ENCODE measurements at places on chromosomes 7 and 10. TPM values are rescaled to one million over a fixed set of nuclear protein-coding genes. Genes with fewer than 3 reads are reported as not detected.

The LIPM gene
- total RNA-seq: not detected

The CUX1 gene
- 12.9 TPM for total RNA-seq

The TSPAN15 gene
- 0.71 TPM for total RNA-seq

The WEE2 gene
- 0.03 TPM for total RNA-seq

The CNTNAP2 gene
- not detected for total RNA-seq

The ANKRD22 gene
- total RNA-seq: 0.16 TPM

The CLDN4 gene
- 1.2 TPM for total RNA-seq

The ALOX5 gene
- not detected for total RNA-seq

The MUC12 gene
- not detected for total RNA-seq

The NACAD gene
- 0.08 TPM for total RNA-seq

The ABCA13 gene
- total RNA-seq: 1.7 TPM

The MARVELD1 gene
- total RNA-seq: 40.5 TPM

The LRRC61 gene
- not detected for total RNA-seq

GRCh38 chr7:136405931-136406777, 429.0 kb upstream of the MTPN start:
- DNase-seq: peak; percentile 56

DNA sequence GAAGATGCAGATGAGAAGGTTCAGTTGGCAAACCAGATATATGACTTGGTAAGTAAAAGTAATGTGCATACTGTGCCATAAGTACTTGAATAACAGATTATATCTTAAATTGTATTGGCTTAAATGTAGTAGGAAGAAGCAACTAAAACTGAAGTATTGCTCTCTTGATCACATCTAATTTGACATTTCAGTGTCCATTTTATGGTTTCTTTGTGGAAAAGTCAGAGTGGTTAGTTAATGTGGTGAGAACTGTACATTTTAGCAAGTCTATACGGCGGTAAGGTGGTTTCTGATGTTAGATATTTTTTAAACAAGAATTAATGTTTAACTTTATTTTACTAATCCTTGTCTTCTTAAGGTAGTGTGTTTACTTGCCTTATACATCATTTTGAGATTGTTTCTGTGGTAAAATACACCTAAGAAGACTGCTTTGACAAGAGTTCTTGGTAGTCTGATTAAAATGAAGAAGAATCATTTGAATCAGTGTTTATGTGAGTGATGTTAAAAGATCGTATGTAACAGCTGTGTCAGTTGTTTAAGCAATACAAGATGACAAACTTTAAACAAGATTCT, 5.1 kb downstream of the ING3 start:
- no peak for DNase-seq

GRCh38 chr7:5892498-5892897, 6.0 kb upstream of the CCZ1 start:
- no peak for DNase-seq

DNA sequence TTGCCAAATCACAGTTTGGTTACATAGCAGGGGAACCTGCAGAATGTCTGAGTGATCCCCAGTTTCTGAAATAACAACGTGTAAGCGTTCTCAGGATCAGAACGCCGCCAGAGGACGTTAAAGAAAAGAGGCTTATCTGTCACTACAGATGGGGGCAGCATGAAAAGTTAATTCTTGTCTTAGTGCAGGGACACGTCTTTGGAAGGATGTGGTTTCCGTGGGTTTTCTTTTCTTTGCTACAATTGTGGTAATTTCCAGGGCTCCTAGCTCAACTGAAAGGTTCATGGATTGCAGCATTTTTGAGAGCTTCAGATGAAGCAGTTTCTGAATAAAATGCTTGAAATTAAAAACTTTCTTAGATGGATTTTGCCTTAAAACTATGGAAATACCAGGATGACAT, 106.6 kb downstream of the PRKCQ start:
- DNase-seq: no peak

- no peak for DNase-seq
These were observed 7.5 kb upstream of the ZKSCAN1 start for GRCh38 chr7:100007887-100008286.

DNA sequence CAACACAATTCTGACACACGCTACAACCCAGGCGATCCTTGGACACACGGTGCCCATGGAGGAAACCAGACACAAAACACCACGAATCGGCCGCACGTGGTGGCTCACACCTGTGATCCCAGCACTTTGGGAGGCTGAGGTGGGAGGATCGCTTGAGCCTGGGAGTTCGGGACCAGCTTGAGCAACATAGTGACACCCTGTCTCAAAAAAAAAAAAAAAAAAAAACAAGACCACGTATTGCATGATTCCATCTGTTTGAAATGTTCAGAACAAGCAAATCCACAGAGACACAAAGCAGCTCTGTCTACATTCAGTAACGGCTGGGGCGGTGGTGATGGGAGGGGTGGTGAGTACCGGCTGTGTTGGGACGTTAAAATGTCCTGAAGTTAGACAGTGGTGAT, 25.2 kb downstream of the ADAP1 start:
- DNase-seq: no peak

GRCh38 chr7:92781117-92781720, 55.2 kb downstream of the CDK6 start:
- no peak for DNase-seq

GRCh38 chr7:92226981-92227380, 18.7 kb downstream of the KRIT1 start:
- no peak for DNase-seq

GRCh38 chr7:17333221-17333620, 34.8 kb downstream of the AHR start:
- DNase-seq: no peak

GRCh38 chr10:89348481-89348880, 20.7 kb downstream of the IFIT3 start:
- DNase-seq: no peak

DNA sequence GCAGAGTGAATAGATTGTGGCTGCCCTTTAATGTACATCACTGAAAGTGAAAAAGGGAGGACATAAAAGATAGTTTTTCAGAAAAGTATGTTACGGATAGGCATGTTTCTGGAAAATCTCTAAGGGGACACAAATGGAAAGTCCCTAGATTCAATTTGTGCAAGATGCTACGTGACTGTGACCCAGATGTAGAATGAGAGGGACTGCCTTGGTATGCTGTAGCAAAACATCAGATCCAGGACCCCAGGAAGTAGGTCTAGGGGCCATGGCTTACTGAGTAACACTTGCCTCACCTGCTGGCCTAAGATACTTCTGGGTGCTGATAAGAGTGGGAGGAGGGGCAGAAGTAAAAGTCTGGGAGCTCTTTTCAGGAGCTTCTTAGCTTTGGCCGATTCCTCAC, 191.2 kb upstream of the PHYHIPL start:
- DNase-seq: no peak

GRCh38 chr7:155969192-155969929, 157.1 kb upstream of the SHH start:
- DNase-seq: no peak

DNA sequence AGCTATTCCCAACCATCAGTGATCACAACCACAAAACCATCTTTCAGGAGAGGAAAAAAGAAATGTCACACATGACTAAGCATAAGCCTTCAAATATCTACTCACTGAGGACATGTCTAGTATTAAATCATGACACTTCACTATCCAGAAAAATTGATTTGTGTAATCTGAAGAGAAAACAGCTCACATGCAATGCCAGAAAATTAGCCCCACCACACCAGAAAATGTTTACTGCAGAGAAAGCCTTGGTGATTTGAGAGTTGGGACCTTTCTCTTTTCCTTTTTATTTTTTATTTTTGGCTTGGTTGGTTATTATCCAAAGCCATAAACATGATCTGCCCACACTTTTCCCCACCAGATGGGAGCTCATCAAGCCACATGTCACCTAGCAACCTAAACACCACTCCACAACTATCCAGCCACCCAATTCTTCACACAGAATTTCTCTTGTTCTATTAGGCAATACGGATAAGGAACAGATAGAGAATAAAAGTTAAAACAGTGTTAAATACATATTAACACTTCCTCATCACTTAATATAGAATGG, 3.1 kb downstream of the PARD3 start:
- no peak for DNase-seq

- DNase-seq: no peak
These were observed 10.9 kb upstream of the BHLHA15 start for GRCh38 chr7:98200364-98200763.

DNA sequence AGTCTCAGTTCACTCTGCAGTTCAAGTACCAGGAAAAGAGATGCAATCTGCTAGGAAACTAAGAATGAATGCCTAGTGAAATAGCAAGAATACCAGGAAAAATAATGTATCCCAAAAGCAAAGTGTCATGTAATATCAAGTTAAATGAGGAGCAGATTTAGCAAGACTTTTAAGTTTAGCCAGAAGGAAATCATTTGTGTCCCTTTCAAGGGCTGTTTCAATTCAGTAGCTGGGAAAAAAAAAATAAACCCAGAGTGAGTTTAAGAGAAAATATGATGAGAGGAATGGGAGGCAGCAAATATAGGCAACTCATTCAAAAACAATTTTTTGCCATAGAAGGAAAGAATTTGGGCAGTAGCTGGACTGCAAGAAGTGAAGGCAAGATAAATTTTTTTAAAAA, 135.8 kb downstream of the DGKB start:
- DNase-seq: no peak

DNA sequence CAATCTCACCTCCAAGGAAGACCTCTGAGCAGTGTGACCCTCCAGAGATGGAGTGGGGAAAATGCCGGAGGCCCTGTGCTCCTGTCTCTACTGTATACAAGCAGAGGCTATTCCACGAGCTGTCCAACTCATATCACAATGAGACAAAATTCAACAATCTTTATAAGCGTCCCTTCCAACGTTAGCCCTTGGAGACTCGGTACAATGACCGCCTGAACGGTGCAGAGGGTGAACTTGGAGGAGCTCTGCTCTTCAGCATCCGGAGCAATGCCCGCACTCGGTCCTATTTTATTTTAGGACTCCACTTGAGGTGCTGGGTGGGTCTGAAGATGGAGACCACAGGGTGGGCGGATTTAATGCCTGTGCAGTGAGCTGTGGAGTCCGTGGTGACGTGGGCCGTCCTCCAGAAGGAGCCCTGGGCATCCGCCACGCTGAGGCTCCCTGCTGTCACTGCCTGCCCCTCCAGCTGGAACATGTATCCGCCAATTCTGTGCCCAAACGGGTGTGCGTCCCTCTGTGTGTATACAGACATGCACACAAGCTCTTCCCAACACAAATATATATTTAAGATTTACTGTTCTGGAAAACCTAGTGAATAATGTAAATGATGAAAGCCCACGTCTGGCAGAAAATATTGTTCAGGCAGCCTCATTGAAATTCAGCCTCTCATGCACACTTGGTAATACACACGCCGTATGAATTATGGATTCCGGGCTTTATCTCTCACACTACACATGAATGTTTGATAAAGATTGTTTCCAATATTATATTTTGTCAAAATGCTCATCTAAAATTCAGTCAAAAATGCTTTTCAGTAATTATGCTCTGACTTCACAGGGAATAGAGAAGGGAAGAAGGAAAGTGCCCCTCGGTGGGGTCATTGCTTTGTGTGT, 239.9 kb upstream of the ZMIZ1 start:
- DNase-seq: no peak

DNA sequence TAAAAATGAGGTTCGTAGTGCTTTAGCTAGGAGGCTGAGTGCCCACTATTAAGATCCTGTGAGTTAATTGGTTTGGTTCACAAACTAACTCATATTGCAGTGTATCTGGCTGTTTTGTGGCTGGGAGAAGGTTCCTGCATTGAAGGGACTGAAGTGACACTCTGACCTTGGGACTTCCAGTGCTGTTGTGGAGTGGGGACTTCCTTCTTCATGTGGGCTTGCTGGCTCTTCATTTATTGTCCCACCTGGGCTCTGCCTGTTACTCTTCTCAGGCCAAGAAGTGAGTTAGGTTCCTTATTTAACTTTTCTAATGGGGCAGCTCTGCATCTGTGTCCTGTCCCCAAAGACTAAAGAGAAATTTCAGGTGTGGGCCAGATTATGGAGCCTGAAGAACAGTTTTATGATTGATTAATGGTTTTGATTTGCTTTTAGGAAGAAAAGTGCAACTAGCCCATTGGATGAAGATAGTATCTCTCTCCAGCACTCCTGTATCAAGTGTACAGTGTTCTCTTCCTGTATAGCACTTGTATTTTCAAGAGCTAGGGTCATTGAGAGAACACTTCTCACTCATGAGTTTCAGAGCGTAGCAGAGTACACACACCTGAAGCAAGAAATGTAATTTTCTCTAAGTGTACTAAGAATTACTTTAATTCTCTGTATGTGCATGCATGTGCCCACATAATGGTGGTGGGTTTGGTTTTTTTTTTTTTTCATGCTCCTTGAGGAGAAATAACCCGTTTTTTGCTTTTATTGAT, 54.8 kb downstream of the AUTS2 start:
- DNase-seq: no peak

GRCh38 chr10:10007957-10008356, 1009.7 kb upstream of the CELF2 start:
- peak; percentile 54 for DNase-seq

- no peak for DNase-seq
These were observed 1115.6 kb upstream of the GHITM start for GRCh38 chr10:83023662-83024061.

GRCh38 chr7:138745189-138745588, 44.0 kb upstream of the SVOPL start:
- DNase-seq: no peak

DNA sequence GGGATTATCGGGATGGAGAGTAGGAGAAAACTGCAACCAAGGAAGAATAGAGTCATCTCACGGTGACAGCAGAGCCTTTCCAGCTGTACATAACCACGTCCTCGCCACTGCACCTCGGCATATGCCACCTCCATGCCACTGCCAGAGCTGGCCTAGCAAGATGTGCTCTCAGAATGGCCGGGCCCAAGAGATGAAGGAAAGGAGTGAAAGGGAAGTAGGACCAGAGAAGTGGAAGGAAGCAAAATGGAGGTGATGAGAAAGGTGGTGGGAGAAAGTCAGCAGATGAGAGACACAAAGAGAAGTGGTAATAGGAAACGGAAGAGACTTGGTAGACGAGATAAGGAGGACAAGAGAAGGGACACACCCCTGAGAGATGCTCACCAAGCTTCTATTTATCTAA, 8.0 kb upstream of the CALU start:
- no peak for DNase-seq

GRCh38 chr10:29104661-29105399, 184.0 kb upstream of the LYZL1 start:
- no peak for DNase-seq

DNA sequence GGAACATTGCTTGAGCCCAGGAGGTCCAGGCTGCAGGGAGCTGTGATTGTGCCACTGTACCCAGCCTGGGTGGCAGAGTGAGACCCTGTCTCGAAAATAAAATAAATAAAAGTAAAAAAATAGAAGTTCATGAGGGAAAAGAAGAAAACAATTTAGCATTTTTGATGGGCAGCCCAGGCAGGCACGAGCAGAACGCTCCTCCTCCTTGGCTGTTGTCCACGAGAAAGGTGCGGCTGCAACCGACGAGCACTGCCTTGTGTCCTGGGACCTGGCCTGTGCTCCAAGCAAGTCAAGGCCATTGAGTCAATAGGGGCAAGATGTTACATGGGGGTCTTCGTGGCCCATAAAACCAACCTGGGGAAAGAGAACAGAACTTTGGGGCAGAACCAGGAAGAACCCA, 25.6 kb downstream of the EBF3 start:
- DNase-seq: no peak

- no peak for DNase-seq
These were observed 222.0 kb upstream of the ZMIZ1 start for GRCh38 chr10:78846760-78847159.

Measured in HT1080 (cell line).